CD4-positive, alpha-beta memory T cell (primary cell): ENCODE measurements at places on chromosomes 11 and 22. TPM values are rescaled to one million over a fixed set of nuclear protein-coding genes. Genes with fewer than 3 reads are reported as not detected.

GRCh38 chr11:26767060-26767459, 45.2 kb upstream of the SLC5A12 start:
- no peaks in the 10 kb centered on the region for H3K4me1 ChIP-seq
- no peak for DNase-seq
- H3K27ac ChIP-seq = no peak overlapping the region
- H3K27me3 ChIP-seq = no peaks in the 10 kb centered on the region
- no peak overlapping the region for H3K4me3 ChIP-seq
- no peaks in the 10 kb centered on the region for H3K36me3 ChIP-seq

DNA sequence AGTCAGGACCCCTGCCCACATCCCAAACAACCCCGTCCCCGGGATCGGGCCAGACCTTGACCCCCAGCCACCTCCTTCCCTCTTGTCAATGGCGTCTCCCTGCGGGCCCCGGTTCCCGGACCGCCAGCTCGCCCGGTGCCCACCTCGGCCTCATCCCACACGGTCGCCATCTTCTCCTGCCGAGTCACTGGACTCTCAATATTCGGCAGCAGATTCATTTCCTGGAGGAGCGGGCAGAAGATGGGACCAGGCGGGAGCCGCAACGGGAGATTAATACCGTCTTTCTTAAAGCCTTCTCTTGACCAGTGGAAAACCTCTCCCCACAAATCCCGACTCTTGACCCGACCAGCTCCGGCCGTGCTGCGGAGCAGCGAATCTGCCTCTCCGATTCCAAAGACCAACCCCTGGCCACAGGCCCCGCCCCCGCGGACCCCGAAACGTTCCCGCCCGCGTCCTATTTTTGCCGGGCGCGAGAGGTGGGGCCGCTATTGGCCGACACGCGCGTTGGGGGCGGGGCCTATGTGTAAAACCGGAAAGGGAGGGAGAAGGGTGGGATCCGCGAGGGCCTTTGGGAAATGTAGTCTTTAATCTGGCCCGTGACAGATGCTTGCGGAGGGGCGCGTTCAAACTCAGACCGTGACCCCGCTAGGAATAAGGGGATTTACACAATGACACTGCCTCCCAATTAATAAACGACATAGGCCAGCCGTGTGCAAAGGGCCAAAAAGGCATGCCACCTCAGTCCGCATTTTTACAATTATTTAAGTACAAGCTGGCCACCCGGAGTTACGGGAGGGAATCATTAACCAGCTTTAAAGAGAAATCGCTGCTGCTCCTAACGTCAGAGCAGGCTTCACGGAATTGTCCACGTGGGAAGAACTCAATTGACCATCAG, at the start of gene PSMC3:
PSMC3 (minus strand) TSS at position 378 of the 895 bp plus-strand sequence; CDS start at position 218, 160 bp downstream.
- peak within 1 kb of the TSS; percentile 91 for H3K4me3 ChIP-seq
- peaks cover 18% of the 10 kb centered on the region for H3K4me1 ChIP-seq
- DNase-seq = peak; percentile 96

GRCh38 chr22:21964234-21964633, 11.6 kb upstream of the PPM1F start:
- no peaks in the 10 kb centered on the region for H3K4me1 ChIP-seq
- H3K27ac ChIP-seq = no peak overlapping the region
- H3K36me3 ChIP-seq = peaks cover 50% of the 10 kb centered on the region
- no peak for DNase-seq
- no peak overlapping the region for H3K4me3 ChIP-seq

DNA sequence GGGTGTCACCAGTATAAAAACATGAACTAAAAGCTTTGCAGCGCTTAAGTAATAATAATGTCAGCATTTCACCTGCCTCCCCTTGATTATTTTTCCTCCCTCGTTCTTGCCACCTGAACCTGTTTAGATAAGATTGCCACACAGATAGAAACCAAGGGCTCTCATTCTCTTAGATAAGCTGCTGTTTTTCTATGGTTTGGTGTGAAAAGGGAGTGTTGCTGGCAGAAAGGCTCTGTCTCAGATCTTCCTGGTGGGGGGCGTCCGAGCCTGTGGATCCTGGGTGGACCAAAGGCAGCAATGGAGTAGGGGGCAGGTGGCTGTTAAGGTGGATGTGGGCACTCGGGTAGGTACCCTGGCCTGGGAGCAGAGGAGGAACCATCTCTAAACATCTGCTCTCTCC, 147.5 kb downstream of the ST3GAL4 start:
- no peaks in the 10 kb centered on the region for H3K27me3 ChIP-seq
- no peak for DNase-seq
- H3K4me1 ChIP-seq = no peaks in the 10 kb centered on the region
- no peak overlapping the region for H3K27ac ChIP-seq
- no peaks in the 10 kb centered on the region for H3K36me3 ChIP-seq

- peaks cover 86% of the 10 kb centered on the region for H3K4me1 ChIP-seq
- peak overlapping the region; percentile 56 for H3K27ac ChIP-seq
These were observed 44.9 kb downstream of the CD82 start for GRCh38 chr11:44610186-44610955.

DNA sequence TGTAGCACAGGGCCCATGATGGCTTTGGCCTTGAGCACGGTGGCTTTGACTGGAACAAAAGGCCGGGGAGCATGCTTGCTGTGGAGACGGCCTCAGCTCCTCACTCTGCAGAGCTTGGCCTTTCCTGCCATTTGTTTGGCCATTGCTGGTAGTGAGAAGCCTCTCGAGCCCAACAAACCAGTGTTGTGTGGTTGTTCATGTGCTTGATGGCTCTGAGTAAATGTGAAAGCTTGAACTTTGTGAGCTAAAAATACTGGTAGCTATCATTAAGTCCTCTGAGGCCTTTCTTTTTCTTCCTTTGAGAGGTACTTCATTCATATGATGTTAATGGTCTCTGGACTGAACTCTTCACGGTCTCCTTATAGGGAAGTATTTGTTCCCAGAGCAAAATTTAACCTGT, 39.6 kb downstream of the NAT10 start:
- H3K36me3 ChIP-seq = peaks cover 92% of the 10 kb centered on the region
- H3K4me1 ChIP-seq = no peaks in the 10 kb centered on the region
- H3K27ac ChIP-seq = no peak overlapping the region
- no peak for DNase-seq

DNA sequence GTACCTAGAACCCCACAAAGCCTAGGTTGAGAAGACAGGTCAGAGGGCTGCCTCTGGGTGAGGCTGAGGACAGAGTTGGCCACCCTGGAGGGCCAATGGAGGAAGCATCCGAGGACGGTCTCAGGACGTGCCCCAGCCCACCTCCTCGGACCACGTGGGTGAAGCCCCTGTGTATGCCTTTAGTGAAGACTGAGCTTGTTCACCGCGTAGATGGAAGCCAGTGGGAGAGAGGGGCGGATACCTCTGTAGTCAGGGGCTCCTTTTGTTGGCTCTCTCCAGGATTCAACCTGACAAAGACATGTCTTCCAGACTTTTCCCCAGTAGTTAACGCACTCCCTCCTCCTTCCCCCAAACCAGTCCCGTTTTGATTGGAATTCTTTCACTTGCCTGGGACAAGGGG, 110.7 kb downstream of the ZBTB16 start:
- no peak overlapping the region for H3K27ac ChIP-seq
- DNase-seq = no peak
- H3K4me1 ChIP-seq = peaks cover 100% of the 10 kb centered on the region
- H3K36me3 ChIP-seq = no peaks in the 10 kb centered on the region
- no peaks in the 10 kb centered on the region for H3K27me3 ChIP-seq

GRCh38 chr11:76147106-76147740, 59.1 kb downstream of the WNT11 start:
- peaks cover 5% of the 10 kb centered on the region for H3K4me1 ChIP-seq
- no peak for DNase-seq
- no peak overlapping the region for H3K4me3 ChIP-seq

DNA sequence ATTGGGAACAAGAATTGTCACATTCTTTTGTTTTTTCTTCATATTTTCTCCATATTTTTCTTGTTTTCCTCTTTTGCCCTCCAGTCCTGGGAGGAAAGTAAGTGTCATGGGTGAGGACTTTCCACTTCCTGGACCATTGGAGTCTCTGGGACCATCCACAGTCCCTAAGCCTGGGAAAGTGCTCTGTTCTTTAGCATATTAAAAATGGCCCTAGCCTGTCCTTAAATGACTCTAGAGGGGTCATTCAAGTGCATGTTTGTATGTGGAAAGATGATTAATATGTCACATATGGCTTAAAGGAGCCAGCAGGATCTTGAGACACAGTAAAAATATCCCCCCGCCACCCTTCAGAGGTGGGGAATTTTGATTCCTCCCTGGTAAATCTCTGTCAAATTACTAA, 20.1 kb upstream of the SCGB1D1 start:
- no peak overlapping the region for H3K4me3 ChIP-seq
- H3K27ac ChIP-seq = no peak overlapping the region
- no peaks in the 10 kb centered on the region for H3K36me3 ChIP-seq

DNA sequence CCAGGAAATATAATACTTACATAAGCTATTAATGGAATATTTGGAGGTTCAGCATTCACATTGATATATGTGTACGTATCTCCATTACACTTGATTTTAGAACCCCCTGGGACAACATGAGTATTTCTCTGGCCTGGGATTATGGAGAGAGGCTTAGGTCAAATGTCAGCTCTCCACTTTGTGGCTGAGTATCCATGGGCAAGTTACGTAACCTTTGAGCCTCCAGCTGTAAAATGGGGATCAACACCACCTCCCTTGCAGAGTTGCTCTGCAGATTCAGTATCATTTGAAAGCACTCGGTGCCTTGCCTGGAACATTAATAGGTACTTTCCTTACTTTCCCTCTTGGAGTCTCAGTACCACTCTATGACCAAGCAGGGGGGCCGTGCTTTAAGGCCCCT, 33.2 kb downstream of the C22orf31 start:
- H3K4me3 ChIP-seq = no peak overlapping the region
- H3K36me3 ChIP-seq = no peaks in the 10 kb centered on the region
- H3K4me1 ChIP-seq = peaks cover 11% of the 10 kb centered on the region

DNA sequence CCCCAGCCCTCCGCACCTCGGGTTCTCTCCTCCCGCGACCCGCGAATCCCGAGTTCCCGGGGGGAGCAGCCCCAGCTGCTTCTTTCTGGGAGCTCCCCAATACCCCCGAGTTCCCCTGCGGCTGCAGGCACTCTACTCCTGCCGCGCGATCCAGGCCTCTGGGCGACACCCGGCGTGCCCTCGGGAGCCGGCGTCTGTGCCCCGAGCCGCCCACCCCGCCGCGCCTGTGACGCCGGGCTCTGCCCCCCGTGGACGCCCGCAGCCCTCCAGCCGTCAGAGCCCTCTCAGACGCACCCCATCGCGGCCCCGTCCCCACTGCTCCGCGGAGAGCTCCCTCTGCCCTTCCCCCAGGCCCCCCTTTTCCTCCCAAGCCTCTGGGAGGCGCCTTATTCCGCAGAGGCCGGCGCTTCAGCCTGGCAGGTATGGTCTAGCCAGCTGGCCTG, 422 bp downstream of the GLB1L2 start:
- no peak overlapping the region for H3K4me3 ChIP-seq
- H3K27ac ChIP-seq = no peak overlapping the region
- H3K36me3 ChIP-seq = no peaks in the 10 kb centered on the region

- peak overlapping the region; percentile 46 for H3K27ac ChIP-seq
- no peaks in the 10 kb centered on the region for H3K36me3 ChIP-seq
- peak overlapping the region; percentile 54 for H3K4me3 ChIP-seq
- no peaks in the 10 kb centered on the region for H3K27me3 ChIP-seq
- DNase-seq = peak; percentile 93
- H3K4me1 ChIP-seq = peaks cover 8% of the 10 kb centered on the region
These were observed 1.2 kb downstream of the PLEKHB1 start for GRCh38 chr11:73647459-73648100.

GRCh38 chr11:131495423-131495822, 125.0 kb downstream of the NTM start:
- no peak overlapping the region for H3K27ac ChIP-seq
- H3K4me1 ChIP-seq = no peaks in the 10 kb centered on the region
- DNase-seq = no peak
- H3K27me3 ChIP-seq = no peaks in the 10 kb centered on the region

GRCh38 chr11:44286268-44286880, 23.6 kb downstream of the ALX4 start:
- H3K27me3 ChIP-seq = no peaks in the 10 kb centered on the region
- no peak overlapping the region for H3K4me3 ChIP-seq
- DNase-seq = no peak

GRCh38 chr11:121559606-121560200, 106.9 kb upstream of the SORL1-AS1 start:
- no peaks in the 10 kb centered on the region for H3K27me3 ChIP-seq
- no peak overlapping the region for H3K4me3 ChIP-seq
- H3K27ac ChIP-seq = no peak overlapping the region
- no peak for DNase-seq
- H3K4me1 ChIP-seq = no peaks in the 10 kb centered on the region

GRCh38 chr11:81203876-81204275, 1529.8 kb downstream of the FAM181B start:
- no peaks in the 10 kb centered on the region for H3K27me3 ChIP-seq
- no peaks in the 10 kb centered on the region for H3K4me1 ChIP-seq
- no peak for DNase-seq
- no peak overlapping the region for H3K27ac ChIP-seq
- H3K4me3 ChIP-seq = no peak overlapping the region

DNA sequence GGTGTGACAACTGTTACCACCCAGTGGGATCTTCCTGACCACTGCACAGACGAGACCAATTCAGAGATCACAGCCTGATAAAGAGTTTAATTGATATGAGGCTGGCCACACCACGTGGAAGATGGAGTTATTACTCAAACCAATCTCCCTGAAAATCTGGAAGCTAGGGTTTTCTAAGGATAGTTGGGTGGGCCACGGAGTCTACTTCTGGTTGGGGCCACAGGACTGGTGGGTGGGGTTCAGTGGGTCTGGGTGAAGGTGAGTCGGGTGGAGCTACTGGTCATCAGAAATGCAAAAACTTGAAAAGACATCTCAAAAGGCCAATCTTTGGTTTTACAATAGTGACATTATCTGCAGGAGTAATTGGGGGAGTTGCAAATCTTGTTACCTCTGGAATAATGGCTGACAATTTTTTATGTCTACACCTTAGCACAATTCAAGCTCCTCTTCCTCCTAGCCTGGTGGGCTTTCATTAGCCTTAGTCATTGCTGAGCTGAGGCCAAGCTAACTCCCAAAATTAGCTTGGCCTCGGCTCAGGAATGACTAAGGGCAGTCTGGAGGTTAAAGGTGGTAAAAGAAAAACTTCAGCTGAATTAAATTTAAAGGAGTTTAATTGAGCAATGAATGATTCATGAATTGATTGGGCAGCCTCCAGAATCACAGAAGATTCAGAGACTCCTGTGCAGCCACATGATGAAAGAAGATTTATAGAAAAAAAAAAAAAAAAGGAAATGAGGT, 13.1 kb downstream of the C11orf96 start:
- no peaks in the 10 kb centered on the region for H3K27me3 ChIP-seq
- H3K27ac ChIP-seq = no peak overlapping the region
- H3K4me1 ChIP-seq = no peaks in the 10 kb centered on the region
- no peak for DNase-seq

The SPTBN2 gene
- not detected for total RNA-seq

The DGCR6L gene
- 44.6 TPM for total RNA-seq

The SELENOM gene
- 68.6 TPM for total RNA-seq

The TSGA10IP gene
- total RNA-seq = not detected

The ANO3 gene
- total RNA-seq = not detected

The CLMP gene
- total RNA-seq = 0.50 TPM

The LDHAL6A gene
- 0.20 TPM for total RNA-seq
